ENCODE measurements at places on chromosomes 2 and 18. TPM values are rescaled to one million over a fixed set of nuclear protein-coding genes. Genes with fewer than 3 reads are reported as not detected.

Gene CREG2
- not detected for polyA plus RNA-seq

Gene B4GALT6
- 0.28 TPM for polyA plus RNA-seq

Gene CENPA
- not detected for polyA plus RNA-seq

Gene CFC1
- not detected for polyA plus RNA-seq

Gene CLEC4F
- 0.65 TPM for polyA plus RNA-seq

Gene ZEB2
- polyA plus RNA-seq = 156 TPM

Gene SIX2
- polyA plus RNA-seq = not detected

Gene HAUS1
- polyA plus RNA-seq = 12.1 TPM

Gene ASTL
- not detected for polyA plus RNA-seq

Gene TCF7L1
- polyA plus RNA-seq = not detected

DNA sequence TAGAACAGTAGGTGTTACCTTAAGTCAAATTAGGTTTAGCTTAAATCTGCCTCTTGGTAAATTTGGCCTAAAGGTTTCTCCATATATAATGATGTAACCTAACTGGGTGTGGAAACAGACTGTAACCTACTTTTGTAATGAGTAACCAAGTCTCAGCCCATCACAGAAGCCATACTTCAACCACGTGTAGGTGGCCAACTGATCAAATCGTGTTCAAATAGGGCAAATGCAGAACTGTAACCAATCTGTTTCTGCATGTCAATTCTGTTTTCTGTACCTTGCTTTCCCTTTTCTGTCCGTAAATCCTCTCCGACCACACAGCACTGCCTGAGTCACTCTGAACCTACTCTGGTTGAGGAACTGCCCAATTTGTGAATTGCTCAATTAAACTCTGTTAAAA is 34.0 kb upstream of the PLA2R1 start:
- H3K4me3 ChIP-seq = no peak overlapping the region
- no peaks in the 10 kb centered on the region for H3K36me3 ChIP-seq
- H3K4me1 ChIP-seq = peaks cover 14% of the 10 kb centered on the region
- peak; percentile 53 for DNase-seq

- no peak for DNase-seq
- peaks cover 2% of the 10 kb centered on the region for H3K27me3 ChIP-seq
- H3K36me3 ChIP-seq = no peaks in the 10 kb centered on the region
- no peaks in the 10 kb centered on the region for H3K4me1 ChIP-seq
Measured at GRCh38 chr2:7709907-7710306, 792.7 kb downstream of the RNF144A start.

DNA sequence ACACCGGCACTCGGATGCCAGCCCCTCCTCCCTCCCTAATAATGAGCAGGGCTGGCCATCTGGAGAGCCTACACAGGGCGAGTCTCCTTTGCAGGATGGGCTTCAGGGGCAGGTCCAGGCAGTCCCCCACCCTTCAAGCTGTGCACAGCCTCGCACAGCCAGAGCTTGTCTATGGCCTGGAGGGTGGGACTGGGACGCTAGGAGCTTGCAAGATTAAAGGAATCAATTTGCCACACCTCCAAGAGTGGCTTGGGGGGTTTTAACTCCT is 43.9 kb upstream of the OTOF start:
- H3K4me3 ChIP-seq = no peak overlapping the region
- H3K27ac ChIP-seq = no peak overlapping the region
- H3K27me3 ChIP-seq = no peaks in the 10 kb centered on the region
- no peak for DNase-seq
- H3K4me1 ChIP-seq = no peaks in the 10 kb centered on the region
- no peaks in the 10 kb centered on the region for H3K36me3 ChIP-seq

DNA sequence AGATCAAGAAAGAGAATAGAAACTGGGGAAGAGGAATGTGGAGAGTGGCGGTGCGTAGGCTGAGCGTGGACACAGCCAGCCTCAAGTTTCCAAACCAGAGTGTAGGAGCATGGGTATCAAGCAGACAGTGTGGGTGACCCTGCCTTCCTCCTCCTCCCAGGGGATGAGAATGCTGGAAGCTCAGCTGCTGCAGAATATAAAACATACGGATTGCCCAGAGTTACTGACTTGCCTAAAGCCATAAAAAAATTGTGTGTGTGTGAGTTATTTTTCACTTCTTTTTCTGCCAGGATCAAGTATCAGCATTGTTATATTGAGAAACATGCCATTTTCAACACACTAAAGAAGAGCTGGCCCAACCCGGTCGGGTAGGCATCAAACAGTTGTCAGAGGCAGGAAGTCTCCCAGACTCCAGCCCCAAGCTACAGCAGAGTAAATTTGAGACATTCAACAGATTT is 333.3 kb upstream of the ACVR2A start:
- H3K36me3 ChIP-seq = no peaks in the 10 kb centered on the region
- DNase-seq = no peak
- no peaks in the 10 kb centered on the region for H3K27me3 ChIP-seq
- no peak overlapping the region for H3K4me3 ChIP-seq
- H3K4me1 ChIP-seq = peaks cover 15% of the 10 kb centered on the region

GRCh38 chr2:47037678-47038077 is 117.4 kb downstream of the STPG4 start:
- DNase-seq = no peak
- H3K27ac ChIP-seq = no peak overlapping the region
- H3K4me3 ChIP-seq = no peak overlapping the region
- H3K27me3 ChIP-seq = no peaks in the 10 kb centered on the region
- peaks cover 61% of the 10 kb centered on the region for H3K4me1 ChIP-seq

DNA sequence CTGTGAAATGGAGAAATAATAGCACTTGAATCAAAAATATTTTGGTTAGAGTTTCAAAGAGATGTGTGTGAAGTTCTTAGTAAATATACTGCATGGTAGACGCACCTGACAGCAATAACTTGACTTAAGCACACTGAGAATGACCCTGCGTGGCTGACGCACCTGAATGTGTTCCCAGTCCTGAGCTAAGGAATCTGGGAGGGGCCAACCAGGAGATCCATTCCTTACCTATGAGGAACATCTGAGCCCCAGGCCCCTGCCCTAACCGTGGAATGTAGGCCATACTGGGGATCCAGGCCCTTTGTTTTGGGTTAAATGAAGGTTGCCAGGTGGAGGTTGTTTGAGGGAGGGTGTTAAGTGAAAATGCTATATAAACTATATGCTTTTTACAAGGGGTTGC is 284.4 kb downstream of the RBM43 start:
- DNase-seq = no peak
- no peaks in the 10 kb centered on the region for H3K36me3 ChIP-seq
- H3K27ac ChIP-seq = no peak overlapping the region
- no peaks in the 10 kb centered on the region for H3K4me1 ChIP-seq
- no peaks in the 10 kb centered on the region for H3K27me3 ChIP-seq

GRCh38 chr2:134441153-134441863 is 187.4 kb downstream of the MGAT5 start:
- no peak overlapping the region for H3K4me3 ChIP-seq
- H3K27me3 ChIP-seq = no peaks in the 10 kb centered on the region
- no peaks in the 10 kb centered on the region for H3K4me1 ChIP-seq
- no peak overlapping the region for H3K27ac ChIP-seq
- H3K36me3 ChIP-seq = peaks cover 7% of the 10 kb centered on the region

- no peak for DNase-seq
- no peak overlapping the region for H3K4me3 ChIP-seq
- peaks cover 51% of the 10 kb centered on the region for H3K27me3 ChIP-seq
Measured at GRCh38 chr18:4453874-4454536, 1.1 kb downstream of the DLGAP1 start.

DNA sequence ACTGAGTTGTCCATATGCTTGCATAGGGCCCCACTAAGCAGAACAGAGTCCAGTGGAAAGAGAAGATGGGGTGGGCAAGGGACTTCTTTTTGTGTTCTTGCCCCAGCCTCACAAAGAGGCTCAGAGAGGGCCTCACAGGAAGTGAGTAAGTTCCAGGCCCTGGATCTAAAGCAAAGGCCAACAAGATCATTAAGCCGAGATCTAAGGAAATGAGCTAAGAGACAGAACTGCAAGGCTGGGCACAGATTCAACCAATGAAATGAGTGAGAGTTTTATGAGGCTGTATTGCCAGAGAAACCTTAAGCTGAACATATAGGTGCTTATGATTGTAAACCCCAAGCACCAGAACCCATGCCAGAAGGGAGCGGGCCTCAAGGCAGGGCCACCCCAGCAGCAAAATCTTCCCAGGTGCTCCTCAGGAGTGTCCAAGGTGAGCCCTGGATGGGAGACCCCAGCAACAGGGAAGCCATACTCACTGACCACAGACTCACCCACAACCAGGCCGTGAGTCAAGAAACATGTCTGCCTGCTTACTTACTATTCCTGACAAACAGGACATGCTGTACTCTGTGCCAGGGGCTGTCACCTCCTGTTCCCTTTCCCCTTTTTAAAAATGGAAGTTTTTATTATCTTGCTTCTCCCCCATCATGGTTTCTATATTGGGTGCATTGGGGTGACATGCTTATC is 40.2 kb downstream of the SLC14A1 start:
- DNase-seq = no peak
- no peak overlapping the region for H3K4me3 ChIP-seq
- H3K27me3 ChIP-seq = no peaks in the 10 kb centered on the region
- H3K36me3 ChIP-seq = no peaks in the 10 kb centered on the region
- H3K27ac ChIP-seq = no peak overlapping the region

DNA sequence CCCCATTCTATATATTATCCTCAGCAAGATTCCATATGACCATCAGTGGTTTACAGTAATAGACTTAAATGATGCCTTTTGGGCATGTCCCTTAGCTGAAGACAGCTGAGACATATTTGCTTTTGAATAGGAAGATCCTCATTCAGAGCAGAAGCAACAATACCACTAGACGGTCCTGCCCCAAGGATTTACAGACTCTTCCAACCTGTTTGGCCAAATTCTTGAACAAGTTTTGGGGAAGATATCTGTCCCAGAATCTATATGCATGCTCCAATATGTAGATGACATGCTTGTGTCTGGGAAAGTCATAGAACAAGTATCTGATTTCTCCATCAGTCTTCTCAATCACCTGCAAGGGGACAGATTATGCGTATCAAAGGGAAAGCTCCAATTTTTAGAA is 137.1 kb upstream of the RMP24 start:
- DNase-seq = no peak
- peaks cover 77% of the 10 kb centered on the region for H3K4me1 ChIP-seq

DNA sequence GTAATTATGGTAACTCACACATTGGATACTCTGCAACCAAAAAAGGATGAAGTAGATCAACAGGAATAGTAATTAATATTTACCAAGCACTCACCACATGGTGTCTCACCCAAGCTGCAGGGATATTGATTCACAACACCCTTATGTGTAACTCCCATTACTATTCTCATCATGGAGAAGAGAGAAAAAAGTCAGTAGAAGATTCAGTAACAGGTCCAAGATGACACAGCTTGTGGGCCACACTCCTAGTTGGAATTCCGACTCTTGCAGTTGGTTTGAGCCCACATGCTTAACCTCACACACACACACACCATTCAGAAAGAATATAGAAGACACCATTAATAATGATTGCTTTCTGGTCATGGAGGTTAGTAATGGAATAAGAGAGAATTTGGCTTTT is 1.7 kb upstream of the MLPH start:
- H3K36me3 ChIP-seq = no peaks in the 10 kb centered on the region
- H3K27ac ChIP-seq = no peak overlapping the region
- H3K4me1 ChIP-seq = peaks cover 8% of the 10 kb centered on the region
- H3K27me3 ChIP-seq = peaks cover 54% of the 10 kb centered on the region

DNA sequence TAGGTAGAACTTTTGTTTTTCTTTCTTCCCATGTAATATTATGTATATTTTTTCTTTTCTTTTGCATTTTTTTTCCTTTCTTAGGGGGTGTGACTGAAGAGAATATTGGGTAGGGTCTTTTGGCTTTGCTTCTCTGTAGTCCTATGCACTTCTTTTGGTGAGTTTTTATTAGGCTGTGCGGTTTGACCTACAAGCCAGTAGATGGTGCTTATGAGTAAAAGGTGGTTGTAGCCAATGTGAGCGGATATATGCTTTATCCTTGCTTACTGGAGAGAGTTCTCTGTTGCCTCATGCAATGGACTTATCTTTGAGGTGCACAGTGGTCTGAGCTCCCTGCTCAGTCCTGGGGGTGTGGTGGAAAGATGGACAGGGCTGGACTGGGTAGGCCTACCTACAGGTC is 52.7 kb downstream of the DSEL start:
- no peaks in the 10 kb centered on the region for H3K36me3 ChIP-seq
- no peaks in the 10 kb centered on the region for H3K4me1 ChIP-seq
- no peak overlapping the region for H3K27ac ChIP-seq
- DNase-seq = no peak
- H3K4me3 ChIP-seq = no peak overlapping the region
- H3K27me3 ChIP-seq = no peaks in the 10 kb centered on the region

- H3K36me3 ChIP-seq = no peaks in the 10 kb centered on the region
- peak overlapping the region; percentile 20 for H3K27ac ChIP-seq
- H3K4me1 ChIP-seq = peaks cover 11% of the 10 kb centered on the region
Measured at GRCh38 chr2:127355407-127356008, 32.3 kb downstream of the MAP3K2 start.

GRCh38 chr2:159808032-159808425 is 10.0 kb upstream of the CD302 start:
- no peak overlapping the region for H3K4me3 ChIP-seq
- no peak overlapping the region for H3K27ac ChIP-seq
- peaks cover 8% of the 10 kb centered on the region for H3K4me1 ChIP-seq
- DNase-seq = no peak
- H3K36me3 ChIP-seq = peaks cover 16% of the 10 kb centered on the region

- no peak overlapping the region for H3K27ac ChIP-seq
- H3K36me3 ChIP-seq = no peaks in the 10 kb centered on the region
- H3K4me3 ChIP-seq = no peak overlapping the region
- H3K4me1 ChIP-seq = no peaks in the 10 kb centered on the region
- DNase-seq = no peak
Measured at GRCh38 chr2:158923180-158923594, 45.3 kb upstream of the TANC1 start.

DNA sequence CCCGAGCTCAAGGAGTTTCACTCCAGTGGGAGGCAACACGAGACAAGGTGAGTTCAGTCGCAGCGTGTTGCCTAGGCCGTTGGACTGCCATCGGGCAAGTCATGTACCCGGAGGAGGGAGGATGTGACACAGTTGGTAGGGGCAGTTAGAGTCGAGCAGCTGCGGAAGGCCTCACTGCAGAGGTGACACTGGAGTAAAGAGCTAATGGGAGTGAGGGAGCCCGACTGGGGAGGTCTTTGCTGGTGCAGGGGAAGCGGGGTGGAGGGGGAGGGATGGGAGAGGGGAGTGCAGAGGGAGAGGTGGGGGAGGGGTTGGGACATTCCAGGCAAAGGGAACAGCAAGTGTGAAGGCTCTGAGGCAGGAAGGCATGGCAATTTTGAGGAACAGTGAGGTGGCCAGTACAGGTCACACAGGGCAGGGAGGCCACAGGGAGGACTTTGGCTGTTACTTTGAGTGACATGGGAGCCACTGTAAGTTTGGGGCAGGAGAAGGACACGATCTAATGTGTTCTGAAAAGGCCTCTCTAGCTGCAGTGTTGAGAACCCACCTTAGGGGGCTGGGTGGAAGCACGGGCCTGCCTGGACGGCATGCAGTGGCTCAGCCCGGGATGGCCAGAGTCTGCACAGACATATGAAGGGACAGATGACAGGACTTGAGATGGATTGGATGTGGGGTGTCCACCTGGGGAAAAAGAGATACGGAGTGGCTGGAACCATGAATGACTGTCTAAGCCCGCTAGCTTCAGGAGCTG is 61.1 kb downstream of the KCNF1 start:
- no peak overlapping the region for H3K4me3 ChIP-seq
- peaks cover 27% of the 10 kb centered on the region for H3K4me1 ChIP-seq
- H3K36me3 ChIP-seq = no peaks in the 10 kb centered on the region

Data from CD14-positive monocyte (primary cell).